Stimulated activated CD8-positive, alpha-beta memory T cell treated with anti-CD3 and anti-CD28 coated beads, Interleukin-2, amount 100 ng/mL, for 48 hours (primary cell): ENCODE measurements at places on chromosomes 7 and 10.

DNA sequence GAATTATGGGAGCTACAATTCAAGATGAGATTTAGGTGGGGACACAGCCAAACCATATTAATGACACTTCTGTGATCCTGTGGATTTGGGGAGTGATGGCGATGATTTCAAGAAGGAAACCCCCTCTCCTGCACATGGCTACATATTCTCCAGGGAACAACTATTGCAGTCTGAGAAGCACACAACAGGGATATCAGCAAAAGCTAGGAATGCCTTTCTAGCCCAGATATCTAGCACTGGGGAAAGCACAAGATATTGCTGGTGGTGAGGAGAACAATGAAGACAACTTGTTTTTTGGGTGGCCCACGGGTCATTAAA, 24.3 kb downstream of the EPDR1 start:
- DNase-seq = no peak

- DNase-seq = no peak
Observed at GRCh38 chr10:58546722-58547445, 34.2 kb downstream of the BICC1 start.

DNA sequence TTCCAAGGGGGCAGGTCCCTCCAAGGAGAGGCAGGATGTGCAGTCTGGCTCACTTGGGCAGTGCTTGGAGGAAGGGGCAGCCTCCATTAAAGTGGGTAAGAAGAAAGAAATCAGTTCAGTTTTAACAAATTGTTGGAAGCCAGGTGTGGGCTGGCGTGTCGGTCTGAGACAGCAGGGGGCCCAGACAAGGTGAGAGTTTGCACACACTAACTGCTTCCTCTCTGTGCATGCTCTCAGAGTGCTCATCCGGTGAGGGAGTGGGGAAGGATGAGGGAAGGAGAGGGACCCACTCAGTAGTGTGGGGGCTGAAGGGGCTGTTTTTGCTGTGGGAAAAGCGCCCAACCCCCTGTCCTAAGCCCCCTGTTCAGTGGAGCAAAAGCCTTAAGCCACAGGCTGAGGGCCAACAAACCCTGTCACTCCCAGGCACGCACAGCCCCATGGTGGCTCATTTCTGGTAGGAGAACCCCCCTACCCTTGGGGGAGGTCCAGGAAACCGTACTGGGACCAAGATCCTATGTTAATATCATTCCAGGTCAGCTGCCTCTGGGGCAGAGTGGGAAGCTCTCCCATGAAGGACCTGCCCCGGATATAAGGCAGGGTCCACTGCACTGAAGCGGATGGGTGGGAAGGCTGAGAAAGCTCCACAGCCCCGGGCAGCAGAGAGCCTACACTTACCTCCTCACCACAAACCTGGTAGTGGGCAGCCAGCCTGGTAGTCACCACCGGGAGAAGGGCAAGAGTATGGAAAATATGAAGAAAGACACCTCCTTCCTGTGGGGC, 5.1 kb upstream of the PCBD1 start:
- DNase-seq = no peak

DNA sequence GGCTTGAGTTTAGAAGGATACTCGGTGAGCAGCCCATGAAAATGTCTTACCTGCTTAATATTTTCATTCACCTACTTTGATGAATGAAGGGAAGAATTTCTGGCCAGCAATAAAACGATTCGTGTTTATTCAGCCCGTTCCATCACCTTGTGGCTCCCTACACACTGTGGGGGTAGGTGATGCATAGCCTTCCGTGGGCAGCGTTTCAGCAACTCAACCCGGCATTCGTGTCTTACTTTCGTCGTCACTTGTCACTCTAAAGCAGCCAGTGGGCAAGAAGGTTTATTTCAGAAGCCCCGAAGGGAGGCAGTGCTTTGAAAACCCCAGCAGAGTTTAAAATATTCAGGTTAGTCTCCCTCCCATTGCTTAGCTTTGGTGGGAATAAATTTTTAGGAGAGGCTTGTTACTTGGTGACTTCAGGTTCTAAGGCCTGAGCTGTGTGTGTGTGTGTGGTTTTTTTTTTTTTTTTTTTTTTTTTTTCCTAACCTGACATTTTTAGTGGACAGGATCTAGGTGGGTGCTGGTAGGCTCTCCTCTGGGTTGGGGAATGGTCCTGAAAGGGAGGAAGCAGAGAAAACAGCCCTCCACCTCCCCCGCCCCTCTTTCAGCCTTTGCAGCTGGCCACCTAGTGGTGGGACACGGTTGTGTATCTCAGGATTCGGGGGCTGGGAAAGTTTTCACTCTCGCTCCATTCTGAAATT, 1.8 kb downstream of the GRK5 start:
- DNase-seq = peak; percentile 37

GRCh38 chr10:122233857-122234348, 37.2 kb upstream of the BTBD16 start:
- no peak for DNase-seq

DNA sequence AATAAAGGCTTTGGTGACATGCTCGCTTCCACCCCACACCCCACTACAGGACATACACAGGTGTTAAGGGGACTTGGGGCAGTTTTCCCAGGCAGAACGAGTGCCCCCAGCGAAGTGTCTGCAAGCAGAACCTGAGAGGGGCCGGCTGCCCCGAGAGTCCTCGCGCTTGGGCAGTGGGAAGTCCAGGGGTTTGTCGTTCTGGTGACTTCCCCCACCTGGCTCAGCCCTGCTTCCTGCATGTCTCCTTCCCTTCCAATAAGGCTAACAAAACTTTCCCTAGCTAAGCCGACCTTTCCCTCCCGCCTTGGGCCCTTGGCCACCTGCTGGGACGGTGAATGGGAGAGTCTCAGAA, 916 bp downstream of the VWA2 start:
- DNase-seq = no peak

DNA sequence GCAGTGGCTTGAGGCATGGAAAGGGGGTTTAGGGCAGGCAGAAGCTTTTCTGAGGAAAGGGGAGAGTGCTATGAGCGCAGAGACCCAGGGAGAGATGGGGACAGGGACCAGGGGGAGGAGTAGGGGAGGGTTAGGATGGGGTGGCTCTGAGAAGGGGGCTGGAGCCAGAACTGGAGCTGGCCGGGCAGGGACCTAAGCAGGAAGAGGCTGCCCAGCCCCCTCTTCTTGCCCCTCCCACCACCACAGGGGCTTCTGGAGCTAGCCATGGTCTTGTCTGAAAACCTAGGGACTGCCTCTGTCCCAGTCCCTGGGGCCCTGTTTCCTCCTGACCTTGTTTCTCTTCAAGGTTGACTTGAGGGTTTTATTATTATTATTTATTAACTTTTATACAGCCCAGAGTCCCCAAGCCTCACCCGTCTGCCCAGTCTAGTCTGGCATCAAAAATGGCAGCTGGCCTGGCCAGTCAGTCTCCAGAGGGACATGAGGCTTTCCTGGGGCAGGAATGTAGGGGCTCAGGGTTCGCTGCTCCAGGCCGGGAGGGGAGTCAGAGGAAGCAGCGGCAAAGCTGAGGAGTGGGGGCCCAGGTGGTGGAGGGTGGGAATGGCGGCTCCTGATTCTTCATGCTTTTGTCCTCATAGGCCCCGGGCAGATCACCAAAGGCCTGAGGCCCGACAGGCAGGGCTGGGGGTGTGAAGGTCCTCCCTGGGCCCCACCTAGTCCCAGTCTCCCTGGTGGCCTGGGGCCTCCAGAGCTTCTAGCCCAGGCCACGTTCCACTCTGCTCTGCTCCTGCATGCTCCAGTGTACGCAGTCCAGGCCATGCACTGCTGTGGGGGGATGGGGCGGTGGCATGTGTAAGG, 5.7 kb downstream of the TRIM8 start:
- DNase-seq = no peak

- no peak for DNase-seq
Observed at GRCh38 chr7:101913247-101913721, 95.9 kb downstream of the CUX1 start.

- no peak for DNase-seq
Observed at GRCh38 chr10:92712016-92712889, 22.5 kb downstream of the HHEX start.

DNA sequence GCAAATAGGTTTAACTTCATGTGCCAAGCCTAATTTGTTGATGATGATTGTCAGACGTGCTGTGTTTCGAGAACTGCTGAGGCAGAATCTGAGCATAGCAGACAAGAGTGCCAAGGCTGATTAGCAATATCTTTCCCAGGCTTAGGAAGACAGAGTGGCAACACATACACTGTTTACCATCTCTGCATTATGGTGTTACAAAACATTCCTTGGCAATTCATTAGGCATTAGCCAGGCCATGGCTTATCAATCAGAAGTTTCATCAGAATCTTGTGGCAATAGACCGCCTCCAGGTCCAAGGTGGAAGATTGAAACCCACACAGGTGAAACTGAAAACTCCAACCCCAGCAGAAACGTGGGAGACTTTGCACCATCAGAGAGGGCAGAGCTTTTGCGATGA, 148.5 kb downstream of the AOAH start:
- DNase-seq = no peak

DNA sequence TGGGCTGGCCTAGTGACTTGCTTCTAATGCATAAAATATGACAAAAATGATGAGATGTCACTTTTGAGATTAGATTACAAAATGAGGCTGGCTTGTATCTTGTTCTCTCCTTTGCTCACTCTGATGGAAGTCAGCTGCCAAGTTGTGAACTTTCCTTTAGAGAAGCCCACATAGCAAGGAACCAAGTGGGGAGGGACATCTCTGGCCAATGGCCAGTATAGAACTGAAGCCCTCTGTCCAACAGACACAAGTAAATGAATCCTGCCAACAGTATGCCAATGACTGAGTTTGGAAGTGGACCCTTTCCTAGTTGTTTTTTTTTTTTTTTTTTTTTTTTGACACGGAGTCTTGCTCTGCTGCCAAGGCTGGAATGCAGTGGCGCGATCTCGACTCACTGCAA, 3.3 kb downstream of the ZC3HC1 start:
- no peak for DNase-seq

GRCh38 chr10:96708456-96708855, 11.9 kb downstream of the PIK3AP1 start:
- DNase-seq = no peak

DNA sequence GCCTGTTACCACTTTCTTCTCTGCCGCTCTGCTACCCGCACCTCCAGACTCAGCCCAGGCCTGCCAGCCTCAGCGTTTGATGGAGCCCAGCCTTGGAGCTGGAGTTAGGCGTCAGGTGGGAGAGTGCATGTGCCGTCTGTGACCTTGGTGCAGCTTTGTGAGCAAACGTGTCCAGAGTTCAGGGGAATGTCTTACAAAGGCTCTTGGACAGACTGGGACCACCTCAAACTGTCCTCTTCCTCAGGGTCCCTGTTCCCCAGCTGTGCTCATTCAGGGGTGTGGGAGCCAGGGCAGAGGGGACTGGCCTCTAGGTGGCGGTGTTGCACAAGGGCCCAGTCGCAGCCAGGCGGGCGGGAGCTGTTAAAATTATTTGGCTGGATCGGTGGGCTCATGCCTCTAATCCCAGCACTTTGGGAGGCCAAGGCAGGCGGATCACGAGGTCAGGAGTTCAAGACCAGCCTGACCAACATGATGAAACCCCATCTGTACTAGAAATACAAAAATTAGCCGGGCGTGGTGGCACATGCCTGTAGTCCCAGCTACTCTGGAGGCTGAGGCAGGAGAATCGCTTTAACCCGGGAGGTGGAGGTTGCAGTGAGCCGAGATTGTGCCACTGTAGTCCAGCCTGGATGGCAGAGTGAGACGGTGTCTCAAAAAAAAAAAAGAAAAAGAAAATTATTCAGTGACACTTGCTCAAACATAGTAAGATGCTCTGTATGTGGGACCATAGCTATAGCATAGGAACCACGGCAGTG, 89.2 kb downstream of the ADCY1 start:
- peak; percentile 12 for DNase-seq

- DNase-seq = no peak
Observed at GRCh38 chr7:44063894-44064651, 1.3 kb downstream of the PGAM2 start.

- no peak for DNase-seq
Observed at GRCh38 chr10:7300384-7300971, 110.4 kb downstream of the SFMBT2 start.
